ENCODE measurements at places on chromosomes 6 and 20.

GRCh38 chr20:22844959-22845358, 190.2 kb upstream of the SSTR4 start:
- no peak for DNase-seq

DNA sequence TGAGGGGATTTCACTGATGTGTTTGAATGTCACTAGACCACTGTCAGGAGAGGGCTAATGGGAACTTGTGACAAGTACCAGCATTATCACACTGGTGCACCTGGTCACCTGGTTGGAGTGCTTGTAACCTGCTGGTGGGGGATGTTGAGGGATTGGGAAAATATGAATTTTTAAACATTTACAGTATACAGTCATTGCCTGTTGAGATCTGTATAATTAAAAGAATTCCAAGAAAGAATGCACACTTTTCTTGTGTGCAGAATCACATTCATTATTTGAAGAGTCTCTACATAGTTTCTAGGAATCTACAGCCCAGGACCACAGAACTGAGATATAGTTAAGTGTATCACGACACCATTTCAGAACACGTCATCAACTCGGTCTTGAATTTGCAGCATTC, 118.4 kb downstream of the AIG1 start:
- no peak for DNase-seq

DNA sequence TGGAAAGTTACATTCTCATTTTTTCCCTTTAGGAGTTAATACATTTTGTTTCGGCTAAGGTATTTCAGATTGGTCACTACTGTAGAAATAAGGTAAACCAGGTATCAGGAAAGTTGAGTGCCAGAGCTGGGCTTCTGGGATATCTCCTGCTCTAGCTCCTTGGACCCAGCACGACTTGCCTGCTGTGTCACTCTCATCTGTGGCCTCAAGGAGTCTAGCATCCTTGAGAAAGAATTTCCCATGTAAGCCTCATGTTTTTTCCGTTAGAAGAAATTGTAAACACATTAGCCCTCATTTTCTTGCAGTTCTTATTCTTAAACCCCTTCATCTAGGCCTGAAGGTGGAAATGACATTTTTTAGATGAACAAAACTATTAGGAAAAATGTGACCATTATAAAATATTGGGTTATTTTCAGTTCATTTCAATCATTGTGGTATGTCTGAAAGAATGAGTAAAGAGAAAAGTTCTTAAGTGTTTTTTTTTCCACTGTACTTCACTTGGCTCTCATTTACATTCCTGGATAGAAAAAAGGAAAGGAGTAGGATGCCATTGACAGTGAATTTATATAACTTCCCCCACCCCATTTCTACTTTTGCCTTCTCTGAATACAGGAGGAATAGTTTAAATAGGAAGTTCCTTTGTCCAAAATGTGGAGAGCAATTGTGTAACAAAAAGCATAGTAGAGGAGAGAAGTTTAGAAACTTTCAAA, 46.7 kb downstream of the CD2AP start:
- no peak for DNase-seq

DNA sequence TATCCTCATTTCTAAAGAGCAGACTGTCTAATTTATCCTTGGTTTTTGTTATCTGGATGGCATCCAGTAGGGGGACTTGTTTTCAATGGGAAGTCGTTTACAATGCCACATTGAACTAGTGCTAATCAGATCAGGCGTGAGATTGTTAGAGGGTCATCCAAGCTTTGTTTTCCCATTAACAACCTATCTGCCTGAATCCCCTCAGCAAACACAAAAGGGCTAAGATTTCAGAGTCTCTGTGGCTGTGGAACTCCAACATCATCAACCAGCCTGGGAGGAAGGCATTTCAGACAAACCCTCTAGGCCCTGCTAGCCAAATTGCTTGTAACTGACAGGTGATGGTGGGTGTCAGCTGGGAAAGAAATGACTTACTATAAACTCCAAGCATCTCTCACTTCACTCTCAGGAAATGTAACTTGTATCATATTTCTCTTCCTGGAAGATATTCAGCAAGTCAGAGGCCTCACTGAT, 47.7 kb downstream of the COL19A1 start:
- DNase-seq = no peak

GRCh38 chr20:6157345-6157744, 34.5 kb upstream of the FERMT1 start:
- DNase-seq = no peak

DNA sequence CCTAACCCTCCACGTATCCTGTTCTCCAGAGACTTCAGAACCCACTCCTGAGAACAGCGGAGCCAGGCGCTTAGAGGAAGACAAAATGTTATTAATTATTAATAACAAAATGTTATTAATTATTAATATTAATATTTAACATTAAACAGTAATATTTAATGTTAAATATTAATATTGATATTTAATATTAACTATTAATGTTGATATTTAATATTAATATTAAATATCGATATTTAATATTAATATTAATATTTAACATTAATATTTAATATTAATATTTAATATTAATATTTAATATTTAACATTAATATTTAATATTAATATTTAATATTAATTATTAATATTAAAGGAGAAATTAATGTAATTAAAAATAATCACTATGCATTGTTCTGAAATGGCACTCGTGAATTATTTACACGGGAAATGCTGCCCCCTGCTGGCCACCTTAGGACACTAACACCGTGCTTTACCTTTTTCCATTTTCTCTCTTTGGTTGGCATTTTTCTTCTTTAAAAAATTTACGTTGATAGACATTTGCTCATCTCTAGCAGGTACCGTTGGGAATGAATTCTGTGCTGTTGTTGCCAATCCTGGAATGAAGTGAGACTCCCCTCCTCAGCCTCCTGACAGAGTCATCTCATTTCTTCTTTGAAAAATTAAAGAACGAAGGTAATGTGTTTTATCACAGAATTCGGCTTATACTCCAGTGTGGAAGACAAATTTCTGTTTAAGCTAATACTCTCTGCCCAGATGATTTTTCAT, 7.5 kb upstream of the GGTLC1 start:
- DNase-seq = peak; percentile 22

GRCh38 chr6:79201983-79202382, 32.5 kb downstream of the HMGN3 start:
- DNase-seq = no peak

GRCh38 chr6:16909658-16910360, 148.5 kb upstream of the ATXN1 start:
- no peak for DNase-seq

DNA sequence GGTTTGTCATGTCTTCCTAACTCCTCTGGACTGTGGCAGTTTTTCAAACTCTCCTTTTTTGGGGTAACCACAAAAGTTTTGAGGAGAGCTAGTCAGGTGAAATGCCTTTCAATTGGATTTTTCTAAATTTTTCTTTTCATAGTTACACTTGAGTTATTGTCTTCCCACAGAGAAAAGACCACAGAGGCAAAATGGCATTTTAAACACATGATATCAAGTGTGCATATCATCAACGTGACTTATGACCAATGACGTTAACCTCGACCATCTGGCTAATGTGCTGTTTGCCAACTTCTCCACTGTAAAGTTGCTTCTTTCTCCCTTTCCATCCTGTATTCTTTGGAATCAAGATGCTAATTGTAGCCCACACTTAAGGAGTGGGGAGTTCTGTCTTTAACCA, 41.3 kb upstream of the SNAP25 start:
- no peak for DNase-seq

DNA sequence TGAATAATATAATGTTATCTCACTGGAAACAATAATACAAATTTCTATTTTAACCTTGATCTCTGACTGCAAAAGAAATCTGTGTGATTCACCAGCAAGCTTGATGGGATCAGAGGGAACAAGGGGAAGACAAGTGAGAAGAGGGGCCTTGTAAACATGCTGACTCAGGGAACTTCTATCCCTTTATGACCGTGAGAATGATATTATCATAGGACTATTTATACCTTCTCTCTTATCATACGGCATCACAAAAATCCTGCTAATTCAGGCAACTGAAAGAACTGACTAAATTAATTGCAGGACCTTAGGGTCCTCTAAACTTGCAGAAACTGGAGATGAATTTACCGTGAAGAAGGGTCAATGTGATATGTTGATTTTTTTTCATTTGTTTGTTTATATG, 173.3 kb downstream of the PTPRK start:
- no peak for DNase-seq

GRCh38 chr6:12637960-12638641, 78.5 kb upstream of the PHACTR1 start:
- DNase-seq = no peak

DNA sequence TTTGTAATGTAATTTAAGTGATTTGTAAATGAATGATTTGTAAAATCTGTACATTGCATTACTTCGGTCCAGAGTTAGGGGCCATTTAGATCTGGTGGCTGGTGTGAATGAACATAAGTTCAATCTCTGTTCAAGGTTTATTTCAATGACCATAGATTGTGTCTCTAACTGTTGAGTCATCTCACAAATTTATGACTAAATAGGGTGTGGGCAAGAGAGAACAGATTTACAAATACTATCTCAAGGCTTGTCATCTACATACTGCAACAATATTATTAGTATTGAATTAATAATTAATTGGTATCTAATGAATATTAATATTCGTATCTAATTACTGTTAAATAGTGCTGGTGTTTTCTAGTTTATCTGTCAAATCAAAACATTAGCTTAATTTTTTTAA, 115.3 kb upstream of the EDN1 start:
- DNase-seq = no peak

DNA sequence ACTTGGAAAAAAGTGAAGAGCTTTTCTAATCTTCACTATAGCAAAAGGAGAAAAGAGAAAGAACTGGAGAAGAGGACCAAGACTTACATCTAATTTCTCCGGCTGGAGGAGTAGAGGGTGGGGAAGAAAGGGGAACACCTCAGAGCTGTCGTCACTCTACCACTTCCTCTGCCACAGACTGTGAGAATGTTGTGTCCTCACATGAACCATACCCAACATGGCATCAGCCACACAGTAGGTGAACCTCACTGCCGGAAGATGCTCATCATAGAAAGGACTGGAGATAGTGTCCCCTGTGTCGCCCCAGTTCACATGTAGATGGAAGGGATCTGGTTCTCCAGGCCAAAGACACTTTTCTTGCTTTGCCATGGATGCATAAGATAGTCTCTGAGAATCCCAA, 604.4 kb upstream of the NOX3 start:
- no peak for DNase-seq

DNA sequence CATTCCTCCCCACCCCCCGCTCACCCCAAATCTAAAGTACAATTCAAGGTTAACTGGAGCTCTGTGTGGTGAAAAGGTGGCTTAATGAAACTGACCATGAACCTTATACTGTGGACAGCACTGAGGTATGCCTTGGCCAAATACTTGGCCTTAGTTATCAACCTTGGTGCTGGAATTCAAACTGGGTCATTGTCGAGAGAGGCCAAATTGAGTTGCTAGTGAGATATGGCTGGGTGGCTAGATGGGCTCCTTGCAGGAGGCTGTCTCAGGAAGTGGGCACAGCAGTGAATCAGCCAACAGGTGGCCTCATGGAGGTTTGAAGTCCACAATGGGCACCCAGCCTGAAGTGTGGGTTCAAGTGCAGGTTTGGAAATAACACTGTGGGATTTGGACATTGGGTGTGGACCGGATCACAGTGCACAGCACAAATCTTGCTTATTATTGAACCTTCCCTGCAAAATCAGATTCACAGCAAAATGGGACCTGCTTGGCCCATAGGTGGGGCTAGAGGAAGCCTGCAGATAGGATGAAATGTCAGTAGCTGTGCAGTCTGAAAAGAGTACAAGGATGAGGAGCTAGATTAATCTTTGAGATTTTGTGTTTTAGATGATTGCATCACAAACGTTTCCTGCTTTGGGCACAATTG, 5.6 kb upstream of the BTBD3 start:
- DNase-seq = no peak

GRCh38 chr6:153167061-153167891, 36.2 kb upstream of the RGS17 start:
- DNase-seq = no peak

- peak; percentile 42 for DNase-seq
These were observed 2.7 kb downstream of the L3MBTL3 start for GRCh38 chr6:130020907-130021629.

- no peak for DNase-seq
These were observed 116.1 kb upstream of the TIAM2 start for GRCh38 chr6:154878871-154879491.

- DNase-seq = no peak
These were observed 244.8 kb downstream of the DLL1 start for GRCh38 chr6:170045981-170046667.

DNA sequence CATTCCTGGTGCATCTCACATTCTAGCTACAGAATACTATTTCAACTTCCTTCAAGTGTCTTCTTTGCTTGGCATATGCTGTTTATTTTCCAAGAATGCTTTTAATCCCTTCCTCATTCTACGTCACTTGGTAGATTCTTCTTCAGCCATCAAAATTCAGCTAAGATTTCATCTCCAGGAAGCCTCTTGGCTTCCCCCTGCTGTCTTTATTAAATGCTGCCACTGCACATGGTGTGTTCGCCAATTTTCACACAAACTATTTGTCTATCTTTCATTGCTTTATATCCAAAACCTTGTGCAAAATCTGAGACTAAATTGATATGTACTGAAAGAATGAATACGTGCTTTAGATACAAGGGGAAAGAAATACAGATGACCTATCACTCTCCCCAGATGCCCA, 253.0 kb downstream of the RFPL4B start:
- no peak for DNase-seq

GRCh38 chr20:1835186-1836035, 59.8 kb upstream of the SIRPA start:
- DNase-seq = no peak

DNA sequence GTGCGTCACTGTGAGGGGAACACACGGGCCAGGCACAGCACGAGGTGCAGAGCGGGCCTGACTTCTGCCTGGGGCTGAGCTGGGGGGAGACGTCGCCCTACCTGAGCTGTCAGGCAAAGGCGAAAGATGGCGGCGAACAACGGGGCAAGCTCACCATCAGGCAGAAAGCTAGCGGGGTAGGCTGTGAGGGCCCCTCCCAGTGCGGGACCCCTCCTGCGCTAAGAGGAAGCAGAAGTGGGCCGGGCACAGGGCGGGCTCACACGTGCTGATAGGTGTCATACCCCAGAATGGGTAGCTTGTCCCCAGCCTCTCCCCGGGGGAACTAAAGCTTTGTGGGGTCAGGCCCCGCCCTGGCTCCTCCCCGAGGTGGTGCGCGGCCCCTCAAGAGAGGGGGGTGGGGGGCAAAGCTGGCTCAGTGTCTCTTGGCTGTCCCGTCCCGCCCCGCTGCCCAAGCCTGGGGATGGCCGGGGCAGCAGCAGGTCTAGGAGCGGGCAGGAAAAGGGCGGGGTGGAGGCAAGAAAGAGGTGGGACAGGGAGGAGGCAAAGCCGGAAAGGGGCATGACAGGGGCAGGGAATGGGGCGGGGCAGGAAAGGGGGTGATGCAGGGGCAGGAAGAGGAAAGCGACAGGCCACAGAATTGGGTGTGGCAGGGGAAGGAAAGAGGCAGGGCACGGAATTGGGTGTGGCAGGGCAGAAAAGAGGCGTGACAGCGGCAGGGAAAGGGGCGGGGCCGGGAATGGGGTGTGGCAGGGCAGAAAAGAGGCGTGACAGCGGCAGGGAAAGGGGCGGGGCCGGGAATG, 14.7 kb downstream of the UCKL1 start:
- no peak for DNase-seq

Data from stimulated activated CD8-positive, alpha-beta memory T cell treated with anti-CD3 and anti-CD28 coated beads, Interleukin-15, amount 100 ng/mL, for 4 hours (primary cell).